ENCODE measurements at places on chromosomes 13 and 19. TPM values are rescaled to one million over a fixed set of nuclear protein-coding genes. Genes with fewer than 3 reads are reported as not detected.

IQCN gene
- 40.2 TPM for total RNA-seq

MARK4 gene
- 22.1 TPM for total RNA-seq

IGFL4 gene
- total RNA-seq: not detected

FXYD1 gene
- 12.3 TPM for total RNA-seq

RAB4B gene
- 14.9 TPM for total RNA-seq

CEACAM4 gene
- total RNA-seq: not detected

ZNF154 gene
- total RNA-seq: 0.57 TPM

PTGER1 gene
- total RNA-seq: not detected

MAMSTR gene
- total RNA-seq: 0.70 TPM

FFAR2 gene
- 1.0 TPM for total RNA-seq

SUGP2 gene
- 77.4 TPM for total RNA-seq

N4BP2L1 gene
- 17.2 TPM for total RNA-seq

IRGC gene
- not detected for total RNA-seq

CBLC gene
- total RNA-seq: 164 TPM

NDUFS7 gene
- 147 TPM for total RNA-seq

FLT3LG gene
- total RNA-seq: 2.8 TPM

ODAD3 gene
- total RNA-seq: not detected

MAST3 gene
- 47.9 TPM for total RNA-seq

LRRC25 gene
- 4.2 TPM for total RNA-seq

PALM gene
- total RNA-seq: 28.7 TPM

MEX3D gene
- total RNA-seq: 20.0 TPM

CALR3 gene
- not detected for total RNA-seq

RFPL4A gene
- total RNA-seq: not detected

KLK8 gene
- not detected for total RNA-seq

FBXW9 gene
- 6.3 TPM for total RNA-seq

HSPB6 gene
- total RNA-seq: 9.3 TPM

ADM5 gene
- not detected for total RNA-seq

NANOS3 gene
- not detected for total RNA-seq

ZNF568 gene
- total RNA-seq: 17.3 TPM

MUC16 gene
- total RNA-seq: not detected

CYP4F22 gene
- not detected for total RNA-seq

KISS1R gene
- not detected for total RNA-seq

CACNG8 gene
- not detected for total RNA-seq

VSTM1 gene
- total RNA-seq: not detected

ZC3H13 gene
- total RNA-seq: 71.8 TPM

ARHGEF7 gene
- total RNA-seq: 58.1 TPM
